ENCODE measurements at places on chromosomes 2 and 18.

GRCh38 chr2:21818212-21818795 lies 694.5 kb downstream of the TDRD15 start:
- H3K36me3 ChIP-seq = no peaks in the 10 kb centered on the region
- no peak overlapping the region for H3K27ac ChIP-seq
- no peak overlapping the region for H3K4me3 ChIP-seq
- no peaks in the 10 kb centered on the region for H3K27me3 ChIP-seq
- DNase-seq = no peak

DNA sequence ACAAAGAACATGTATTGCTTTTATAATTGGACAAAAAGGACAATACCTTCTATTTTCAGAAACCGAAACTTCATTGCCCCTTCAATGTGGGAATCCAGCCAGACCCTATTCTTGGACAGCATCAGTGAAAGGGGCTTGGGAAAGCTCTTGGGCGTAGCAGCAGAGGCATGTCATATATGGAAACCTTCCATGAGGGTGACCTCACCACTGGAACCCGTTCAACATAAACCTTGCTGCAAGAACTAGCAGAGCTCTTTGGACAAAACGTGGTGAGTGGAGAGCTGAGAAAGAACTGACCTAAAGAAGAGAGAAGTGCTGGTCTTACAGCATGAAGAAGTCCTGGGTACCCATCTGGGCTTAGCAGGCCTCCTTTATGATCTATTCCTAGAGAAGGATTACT lies 22.7 kb upstream of the ACTG2 start:
- H3K4me3 ChIP-seq = no peak overlapping the region
- H3K36me3 ChIP-seq = peaks cover 6% of the 10 kb centered on the region
- peak overlapping the region; percentile 73 for H3K27ac ChIP-seq
- no peak for DNase-seq

- H3K4me1 ChIP-seq = no peaks in the 10 kb centered on the region
- no peak for DNase-seq
- no peaks in the 10 kb centered on the region for H3K36me3 ChIP-seq
- no peak overlapping the region for H3K27ac ChIP-seq
- H3K4me3 ChIP-seq = no peak overlapping the region
These were observed 106.8 kb upstream of the SPATS2L start for GRCh38 chr2:200199576-200200263.

GRCh38 chr2:195413422-195413821 lies 243.6 kb upstream of the SLC39A10 start:
- H3K36me3 ChIP-seq = no peaks in the 10 kb centered on the region
- no peaks in the 10 kb centered on the region for H3K4me1 ChIP-seq
- no peaks in the 10 kb centered on the region for H3K27me3 ChIP-seq
- no peak overlapping the region for H3K27ac ChIP-seq
- DNase-seq = no peak

Measured in esophagus squamous epithelium (tissue), 5 donors.